ENCODE measurements at places on chromosomes 12 and 14.

- peak; percentile 79 for DNase-seq
Observed at GRCh38 chr12:54853933-54854538, at the start of gene MUCL1. TSS of gene MUCL1 (plus strand) at chr12:54854516. CDS start at chr12:54854583, 67 bp downstream.

DNA sequence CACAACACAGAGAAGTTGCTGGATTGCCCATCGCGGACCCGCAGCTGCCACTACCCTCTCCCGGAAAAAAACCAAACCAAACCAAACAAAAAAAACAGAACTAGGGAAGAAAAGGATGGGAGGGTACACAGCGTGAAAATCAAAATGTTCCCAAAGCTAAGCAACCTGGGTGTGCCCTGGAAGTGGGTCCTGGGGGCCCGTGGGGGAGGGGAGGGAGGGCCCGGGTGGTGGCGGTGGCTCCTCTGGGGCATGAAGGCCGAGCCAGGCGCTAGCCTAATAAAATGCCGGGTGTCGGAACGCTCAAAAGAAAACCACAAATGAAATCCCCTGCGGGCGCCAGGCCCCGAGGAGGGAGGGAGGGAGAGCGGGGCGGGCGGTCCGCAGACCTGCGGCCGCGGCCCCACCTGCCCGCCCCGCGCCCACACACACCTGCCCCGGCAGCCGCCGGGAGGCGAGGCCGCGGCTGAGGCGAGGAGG, 787 bp downstream of the HECTD4 start:
- peak; percentile 51 for DNase-seq

DNA sequence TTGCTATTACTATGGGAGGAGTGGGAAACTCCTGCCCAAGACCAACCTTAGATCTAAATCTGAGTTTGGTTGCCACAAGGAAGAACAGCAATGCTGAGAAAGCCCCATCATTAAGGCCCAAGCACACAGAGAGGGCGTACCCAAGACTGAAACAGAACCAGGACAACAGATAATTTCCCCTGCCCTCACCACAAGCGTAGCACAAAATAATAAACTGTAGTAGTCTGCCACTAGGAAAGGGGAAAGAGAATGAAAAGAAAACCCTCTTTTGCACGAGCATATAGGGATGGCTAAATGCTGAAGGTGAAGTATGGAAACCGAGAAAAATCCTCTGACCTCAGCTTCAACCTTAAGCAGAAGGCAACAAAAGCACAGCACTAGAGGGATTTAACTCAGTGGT, 76.5 kb upstream of the DHRS4 start:
- no peak for DNase-seq

DNA sequence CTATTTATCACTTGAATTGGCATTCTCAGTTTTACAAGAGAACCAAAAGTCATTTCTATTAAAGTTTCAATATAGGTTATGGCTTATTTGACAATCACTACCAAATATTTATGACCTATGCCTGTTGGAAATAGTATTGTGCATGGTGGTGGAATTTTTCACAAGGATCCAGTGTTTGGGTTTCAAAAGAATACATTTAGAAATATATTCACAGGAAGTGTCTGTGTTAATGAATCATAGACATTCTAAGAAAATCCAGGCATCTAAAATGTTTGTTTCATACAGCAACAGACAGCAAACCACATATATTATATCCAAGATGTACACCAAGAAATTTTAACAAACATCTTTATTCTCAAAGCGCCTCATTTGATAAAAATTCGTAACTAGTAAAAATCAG, 92.7 kb downstream of the MED13L start:
- DNase-seq, result no peak

GRCh38 chr12:85322715-85323114, 42.7 kb downstream of the ALX1 start:
- no peak for DNase-seq

DNA sequence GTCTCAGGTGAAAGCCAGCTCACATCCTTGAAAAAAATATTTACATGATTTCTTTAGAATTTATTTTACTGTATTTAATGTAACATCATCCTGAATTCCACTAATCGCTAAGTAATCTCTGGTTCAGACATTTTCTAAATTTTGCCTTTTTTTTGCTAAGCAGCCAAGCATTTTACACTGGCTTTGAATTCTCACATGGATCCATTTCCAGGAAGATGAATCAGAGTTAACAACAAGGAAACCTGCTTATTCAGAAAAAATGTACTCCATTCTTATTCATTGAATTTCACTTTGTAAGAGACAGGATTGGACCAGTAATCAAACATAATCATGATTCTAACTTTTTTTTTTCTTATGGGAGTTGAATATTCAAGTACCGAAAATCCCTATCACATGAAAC, 1785.1 kb upstream of the FLRT2 start:
- no peak for DNase-seq

DNA sequence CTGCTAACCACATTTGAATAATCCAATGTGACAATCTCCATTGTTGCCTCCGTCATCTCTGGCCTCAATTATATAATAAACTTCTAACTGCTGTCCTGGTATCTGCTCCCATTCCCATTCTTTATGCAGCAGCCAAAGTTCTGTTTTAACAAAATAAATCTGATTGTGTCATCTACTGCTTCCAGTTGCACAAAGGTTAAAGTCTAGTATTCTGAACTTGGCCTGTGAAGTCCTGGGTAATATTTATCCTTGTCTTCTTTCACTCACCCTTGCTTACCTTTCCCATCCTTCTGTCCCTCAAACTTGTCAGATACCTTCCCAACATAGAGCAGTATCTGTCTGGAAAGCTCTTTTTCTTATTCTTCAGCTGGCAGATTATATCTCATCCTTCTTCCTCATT, 19.3 kb upstream of the STRAP start:
- DNase-seq, result no peak

GRCh38 chr14:36524874-36525745, 5.1 kb upstream of the NKX2-1 start:
- peak; percentile 44 for DNase-seq

DNA sequence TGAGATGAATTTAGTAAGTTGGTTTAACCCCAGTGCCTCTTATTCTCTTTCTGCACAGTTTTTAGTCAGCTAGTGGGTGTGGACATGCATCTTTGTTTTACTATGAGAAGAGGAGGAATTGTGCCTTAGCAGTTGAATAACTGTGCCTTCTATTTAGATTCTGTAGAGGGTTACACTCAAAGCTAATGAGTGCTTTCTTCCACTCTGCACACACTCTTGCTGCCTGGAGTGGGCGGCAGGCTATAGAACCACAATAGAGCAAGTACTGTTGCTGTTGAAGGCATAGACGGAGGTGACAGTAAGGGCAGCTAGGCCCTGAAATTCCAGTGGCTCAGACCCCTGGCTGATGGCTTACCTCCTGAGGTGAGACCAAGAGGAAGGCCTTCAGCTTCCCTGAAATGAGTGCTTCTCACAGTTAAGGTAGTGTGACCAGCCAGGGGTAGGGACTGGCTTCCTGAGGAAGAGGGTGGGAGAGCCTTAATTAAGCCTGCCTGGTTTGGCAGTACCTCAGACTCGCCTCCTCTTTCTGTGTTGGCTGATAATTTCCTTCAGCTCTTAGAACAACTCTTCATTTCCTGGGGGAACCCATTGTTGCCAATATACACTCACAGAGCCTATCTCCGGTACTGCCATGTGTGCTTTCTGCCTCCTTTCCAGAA, 24.7 kb downstream of the SUSD6 start:
- peak; percentile 53 for DNase-seq

- no peak for DNase-seq
Observed at GRCh38 chr14:74582910-74583581, 29.0 kb downstream of the LTBP2 start.

DNA sequence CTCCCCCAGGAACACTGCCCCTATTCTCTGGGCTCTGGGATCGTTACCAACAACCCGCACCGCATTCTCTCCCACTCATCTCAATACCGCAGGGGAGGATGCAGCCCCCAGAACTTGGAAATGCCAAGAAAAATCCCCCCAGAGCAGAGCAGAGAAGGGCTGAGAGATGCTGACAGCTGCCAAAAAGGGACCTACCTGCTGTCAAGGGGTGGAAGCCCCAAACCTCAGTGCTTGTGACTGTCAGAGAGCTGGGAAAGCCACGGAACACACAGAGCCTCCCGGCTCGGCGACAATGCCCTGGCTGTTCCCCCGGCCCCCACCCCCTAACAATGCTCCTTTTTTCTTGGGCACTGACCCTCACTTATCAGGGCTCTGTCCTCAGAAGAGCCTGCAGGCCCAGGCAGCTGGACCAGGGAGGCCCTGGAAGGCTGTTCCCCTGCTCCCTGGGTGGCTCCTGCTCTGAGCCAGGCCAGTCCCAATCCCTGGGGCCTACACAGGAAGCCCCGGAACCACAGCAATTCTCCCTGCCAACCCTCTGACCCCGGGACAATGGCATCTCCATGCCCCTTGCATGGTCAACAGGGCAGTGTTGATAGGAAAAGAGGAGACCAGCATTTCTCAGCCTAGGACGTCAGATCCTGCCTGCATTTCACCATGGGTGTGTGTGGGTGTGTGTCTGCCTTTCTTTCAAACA, 78.9 kb downstream of the ITPK1 start:
- no peak for DNase-seq

DNA sequence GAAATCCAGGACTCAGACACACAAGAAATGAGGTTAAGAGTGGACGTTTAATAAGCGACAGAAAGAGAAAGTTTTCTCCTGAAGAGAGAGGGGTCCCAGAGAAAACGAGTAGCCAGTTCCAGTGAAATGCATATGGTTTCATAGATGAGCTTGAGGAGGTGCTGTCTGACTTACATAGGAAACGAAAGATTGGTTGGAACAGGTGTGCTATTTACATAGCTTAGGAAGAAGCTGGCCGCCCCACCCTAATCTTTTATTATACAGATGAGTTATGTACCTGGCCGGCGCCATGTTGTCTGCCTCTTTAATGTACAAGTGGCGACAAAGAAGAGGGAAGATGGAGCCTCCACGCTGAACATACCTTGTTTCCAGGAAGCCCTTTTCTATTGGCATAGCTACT, 223.0 kb downstream of the SLC6A15 start:
- DNase-seq, result no peak

GRCh38 chr14:68312884-68313610, 479.8 kb downstream of the ZFP36L1 start:
- peak; percentile 26 for DNase-seq

DNA sequence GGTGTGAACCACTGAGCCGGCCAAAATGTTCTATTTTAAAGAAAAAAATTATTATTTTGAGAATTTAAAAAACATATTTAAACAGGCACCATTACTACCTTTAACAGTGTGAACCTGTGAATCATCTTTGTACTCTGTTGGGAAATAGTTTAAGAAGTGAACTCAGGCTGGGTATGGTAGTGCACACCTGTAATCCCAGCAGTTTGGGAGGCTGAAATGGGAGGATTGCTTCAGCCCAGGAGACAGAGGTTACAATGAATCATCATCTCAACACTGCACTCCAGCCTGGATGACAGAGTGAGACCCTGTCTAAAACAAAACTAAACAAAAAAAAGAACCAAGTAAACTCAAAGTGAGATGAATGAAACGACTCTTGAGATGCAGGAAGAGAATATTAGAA, 3.1 kb upstream of the WDR89 start:
- DNase-seq, result no peak

DNA sequence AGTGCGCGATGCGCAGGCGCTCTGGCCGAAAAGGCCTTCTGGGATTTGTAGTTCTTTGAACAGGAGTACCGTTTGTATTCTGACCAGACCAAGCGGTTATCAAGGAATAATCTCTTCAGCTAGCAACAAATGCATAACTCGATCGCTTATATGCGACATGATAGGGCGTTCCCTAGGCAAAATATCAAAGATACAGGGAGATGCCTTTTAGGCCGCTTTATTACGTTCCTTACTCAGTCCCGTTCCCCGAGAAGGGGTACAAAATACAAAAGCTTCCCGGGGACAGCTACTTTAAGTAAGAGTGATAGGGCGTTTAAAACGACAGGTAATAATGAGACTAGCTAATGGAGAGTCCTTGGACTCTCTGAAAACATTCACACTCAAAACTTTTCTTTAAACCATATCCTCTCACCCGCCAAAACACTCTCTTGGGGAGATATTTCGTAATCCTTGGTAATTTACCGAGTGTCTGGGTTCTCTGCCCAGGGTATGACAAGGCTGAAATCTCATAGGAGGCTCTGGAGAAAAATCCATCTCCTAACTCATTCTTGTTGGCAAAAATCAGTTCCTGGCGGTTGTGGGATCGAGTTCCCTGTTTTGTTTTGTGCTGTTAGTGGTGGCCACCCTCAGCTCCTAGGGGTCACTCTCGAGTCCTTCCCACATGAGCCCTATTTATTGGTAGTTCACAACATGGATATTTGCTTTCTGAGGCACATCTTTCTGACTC, 412 bp upstream of the SNW1 start:
- no peak for DNase-seq

DNA sequence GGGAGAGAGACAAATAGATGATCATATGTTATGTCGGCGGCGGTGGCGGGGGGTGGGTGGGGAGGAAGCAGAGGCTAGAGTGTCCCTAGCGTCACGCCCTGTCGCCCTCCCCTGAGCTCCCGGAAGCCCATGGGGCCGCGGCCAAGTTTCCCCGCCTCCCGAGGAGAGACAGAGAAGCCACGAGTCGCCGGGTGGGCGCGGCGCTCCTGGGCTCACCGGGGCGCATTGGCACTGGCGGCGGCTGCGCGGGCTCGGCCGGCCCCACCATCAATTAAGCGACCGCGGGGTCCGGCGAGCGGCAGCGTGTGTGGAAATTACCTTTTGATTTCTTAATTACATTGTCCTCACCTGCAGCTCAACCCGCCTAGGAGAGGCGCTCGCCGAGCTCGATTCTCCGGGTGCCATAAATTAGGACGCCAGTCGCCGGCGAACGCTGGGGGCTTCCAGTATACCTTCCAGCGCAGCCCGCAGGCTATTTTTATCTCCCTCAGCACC, 119.9 kb upstream of the LHX5 start:
- DNase-seq, result peak; percentile 10

GRCh38 chr12:45613855-45614254, 115.7 kb upstream of the ARID2 start:
- DNase-seq, result no peak

GRCh38 chr12:105227879-105228278, 8.1 kb downstream of the APPL2 start:
- no peak for DNase-seq

GRCh38 chr12:26971963-26972362, 33.7 kb downstream of the FGFR1OP2 start:
- DNase-seq, result peak; percentile 53

DNA sequence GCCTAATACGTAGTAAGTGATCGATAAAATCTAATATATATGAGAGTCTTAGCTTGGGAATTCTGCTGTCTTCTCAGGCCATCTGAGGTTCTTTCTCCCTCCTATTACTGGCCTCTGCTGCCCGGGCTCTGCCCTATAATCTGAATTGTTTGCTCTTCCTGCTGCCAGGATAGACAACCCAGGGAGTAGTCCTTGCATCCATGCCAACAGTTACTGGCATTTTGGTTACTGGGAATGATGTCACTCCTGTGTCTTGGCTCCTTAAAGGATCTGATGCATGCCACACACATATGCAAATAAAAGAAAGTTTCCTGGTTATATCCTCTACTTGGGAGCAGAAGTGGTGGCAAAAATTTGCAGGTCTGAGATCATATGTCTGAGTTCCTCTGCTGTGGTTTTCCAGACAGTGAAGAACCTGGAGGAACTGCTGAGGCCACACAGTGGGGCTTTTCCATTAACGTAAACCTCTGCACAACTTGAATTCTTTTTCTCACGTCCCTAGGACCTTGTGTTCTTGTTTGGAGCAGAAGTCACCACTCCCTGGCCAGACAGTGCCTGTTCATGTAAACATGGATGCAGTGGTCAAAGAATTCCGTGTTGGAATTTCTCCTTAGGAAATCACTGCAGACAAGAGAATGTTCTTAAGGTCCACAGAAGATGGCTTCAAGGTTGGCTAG, 320.6 kb upstream of the TBX3 start:
- DNase-seq, result no peak
